ENCODE measurements at places on chromosomes 1 and 21.

DNA sequence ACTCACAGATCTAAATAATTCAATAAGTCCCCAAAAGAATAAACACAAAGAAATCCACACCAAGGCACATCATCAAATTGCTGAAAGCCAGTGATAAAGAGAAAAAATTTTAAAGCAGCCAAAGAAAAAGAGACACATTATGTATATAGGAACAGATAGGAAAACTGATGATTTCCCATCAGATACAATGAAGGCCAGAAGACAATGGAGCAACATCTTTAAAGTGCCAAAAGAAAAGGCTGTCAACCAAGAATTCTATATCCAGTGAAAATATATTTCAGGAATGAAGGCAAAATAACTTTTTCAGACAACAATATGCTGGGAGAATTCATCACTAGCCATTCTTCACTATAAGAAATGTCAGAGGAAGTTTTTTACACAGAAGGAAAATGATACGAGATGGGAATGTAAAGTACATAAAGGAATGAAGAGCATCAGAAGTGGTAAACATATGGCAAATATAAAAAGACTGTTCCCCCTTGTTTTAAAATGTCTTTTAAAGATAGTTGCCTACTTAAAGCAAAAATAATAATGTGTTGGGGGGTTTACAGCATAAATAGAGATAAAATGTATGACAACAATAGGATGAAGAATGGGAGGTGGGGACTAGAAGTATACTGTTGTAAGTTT lies 9.4 kb upstream of the MYOG start:
- DNase-seq = no peak

GRCh38 chr1:179881642-179882252 lies 338 bp upstream of the TOR1AIP1 start:
- no peak for DNase-seq

GRCh38 chr1:11352816-11353799 lies 80.1 kb downstream of the UBIAD1 start:
- DNase-seq = no peak

GRCh38 chr1:161973924-161974845 lies 49.5 kb downstream of the OLFML2B start:
- DNase-seq = no peak

DNA sequence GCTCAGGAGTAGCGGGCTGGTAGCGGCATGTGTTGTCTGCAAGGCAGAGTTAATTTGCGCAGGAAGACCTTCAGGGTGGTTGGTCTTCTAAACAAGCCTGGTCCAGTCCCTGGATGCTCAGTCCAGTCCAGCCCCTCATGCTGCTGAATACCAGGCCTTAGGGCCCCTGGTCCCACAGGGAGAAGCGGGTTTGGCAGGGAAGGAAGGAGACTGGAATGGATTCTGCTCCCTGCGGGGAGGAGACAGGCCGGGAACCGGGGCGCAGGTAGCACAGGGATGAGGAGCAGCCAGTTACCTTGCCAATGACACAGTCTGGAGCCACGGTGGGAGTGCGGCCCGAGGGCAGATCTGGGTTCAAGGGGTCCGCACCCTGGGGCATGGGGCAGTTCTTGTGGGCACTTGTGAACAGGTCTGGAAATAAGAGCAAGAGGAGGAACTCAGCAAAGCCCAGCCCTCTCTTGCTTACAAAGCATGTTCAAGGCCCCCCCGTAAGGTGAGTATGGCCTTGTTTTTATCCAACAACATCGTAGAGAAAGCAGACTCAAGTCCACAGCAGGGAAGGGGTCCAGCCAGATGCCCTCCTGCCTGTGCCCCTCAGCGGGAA lies 10.1 kb downstream of the FAM131C start:
- DNase-seq = no peak

GRCh38 chr1:87061742-87062156 lies 147.3 kb downstream of the HS2ST1 start:
- DNase-seq = no peak

- no peak for DNase-seq
Observed at GRCh38 chr1:39145331-39145965, 59.0 kb upstream of the MACF1 start.

DNA sequence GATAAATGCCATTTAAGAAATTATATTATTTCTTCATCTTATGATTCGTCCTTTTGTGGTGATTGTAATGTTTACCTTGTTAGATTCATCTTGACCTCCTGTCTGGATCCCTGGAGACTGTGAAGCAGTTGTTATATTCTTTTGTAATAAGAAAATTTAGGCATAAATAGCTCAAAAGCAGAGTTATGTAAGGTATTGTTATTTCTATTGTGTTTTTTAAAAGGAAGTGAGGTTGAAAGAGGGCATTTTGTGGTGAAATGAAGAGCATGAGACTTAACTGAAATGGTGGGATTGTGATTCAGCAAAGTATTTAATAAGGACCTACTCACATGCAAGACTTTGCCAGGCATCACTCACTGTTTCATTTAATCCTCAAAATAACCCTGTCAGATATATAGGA lies 104.0 kb downstream of the PDE4B start:
- no peak for DNase-seq

DNA sequence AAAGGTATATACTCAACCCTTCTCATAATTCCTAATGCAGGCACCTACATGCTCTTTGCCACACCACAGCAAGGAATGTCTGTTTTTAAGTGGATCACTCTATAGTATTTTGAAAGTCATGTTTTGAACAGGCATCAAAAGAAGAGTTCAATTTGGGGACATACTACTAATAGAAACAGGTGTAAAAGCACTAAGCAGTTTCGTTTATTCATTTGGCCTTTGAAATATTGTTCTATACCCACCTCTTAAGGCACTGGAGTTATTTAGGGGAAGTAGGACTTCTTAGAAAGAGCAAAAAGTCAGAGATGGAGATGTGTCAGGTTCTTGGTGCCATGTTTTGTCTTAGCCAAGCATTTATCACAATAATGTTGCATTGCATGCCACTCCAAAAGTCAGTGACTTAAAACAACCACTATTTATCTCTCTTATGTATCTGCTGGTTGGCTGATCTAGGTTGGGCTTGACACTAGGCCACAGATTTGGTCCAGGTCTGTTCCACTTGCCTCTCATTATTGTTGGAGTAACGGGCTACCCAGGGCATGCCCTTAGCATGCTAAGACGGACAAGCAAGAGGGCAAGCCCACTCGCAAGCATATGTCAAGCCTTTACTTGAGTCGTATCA lies 107.5 kb downstream of the RGL1 start:
- peak; percentile 77 for DNase-seq

DNA sequence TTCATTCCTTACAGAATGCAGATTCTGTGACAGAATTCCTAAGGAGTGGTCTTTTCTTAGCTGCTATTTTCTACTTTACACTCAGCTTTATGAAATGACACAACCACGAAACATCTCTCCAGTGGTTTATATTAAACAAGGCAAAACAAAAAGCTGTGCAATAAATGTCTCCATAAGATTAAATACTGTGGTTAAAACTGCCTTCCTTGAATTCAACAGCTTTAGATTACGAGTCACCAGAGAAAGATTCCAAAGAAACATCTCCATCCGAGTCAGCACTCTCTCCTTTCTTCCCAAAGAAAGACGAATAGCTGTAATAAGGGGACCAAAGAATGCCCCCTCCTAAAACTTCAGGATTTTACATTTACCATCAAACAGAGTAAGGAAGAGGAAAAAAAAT lies 4.6 kb upstream of the C1orf87 start:
- no peak for DNase-seq

DNA sequence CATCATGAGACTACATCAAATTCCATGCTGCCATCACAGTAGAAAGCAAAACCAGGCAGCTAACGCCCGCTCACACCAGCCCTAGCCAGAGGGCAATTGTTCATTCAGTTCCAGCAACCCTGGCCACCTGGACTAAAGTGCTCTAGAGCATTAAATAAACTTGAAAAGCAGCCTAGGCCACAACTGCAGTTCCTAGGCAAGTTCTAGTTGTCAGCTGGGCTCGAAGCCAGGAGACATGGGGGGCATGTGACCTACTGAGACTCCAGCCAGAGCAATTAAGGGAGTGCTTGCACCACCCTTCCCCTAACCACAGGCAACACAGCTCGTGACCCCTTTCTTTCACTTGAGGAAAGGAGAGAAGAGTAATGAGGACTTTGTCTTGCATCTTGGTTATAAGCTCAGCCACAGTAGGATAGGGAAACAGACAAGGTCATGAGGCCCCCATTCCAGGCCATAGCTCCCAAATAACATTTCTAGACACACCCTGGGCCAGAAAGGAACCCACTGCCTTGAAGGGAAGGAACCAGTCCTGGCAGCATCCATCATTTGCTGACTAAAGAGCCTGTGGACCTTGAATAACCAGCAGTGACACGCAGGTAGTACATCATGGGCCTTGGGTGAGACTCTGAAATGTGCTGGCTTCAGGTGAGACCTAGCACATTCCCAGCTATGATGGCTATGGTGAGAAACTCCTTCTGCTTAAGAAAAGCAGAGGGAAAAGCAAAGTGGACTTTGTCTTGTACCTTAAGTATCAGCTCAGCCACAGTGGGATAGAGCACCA lies 77.0 kb downstream of the ZZZ3 start:
- DNase-seq = no peak

- no peak for DNase-seq
Observed at GRCh38 chr1:45478121-45478814, 12.7 kb downstream of the TESK2 start.

GRCh38 chr1:172390683-172391551 lies 29.6 kb upstream of the C1orf105 start:
- DNase-seq = peak; percentile 81

- DNase-seq = no peak
Observed at GRCh38 chr1:238331557-238331956, 440.8 kb upstream of the ZP4 start.

DNA sequence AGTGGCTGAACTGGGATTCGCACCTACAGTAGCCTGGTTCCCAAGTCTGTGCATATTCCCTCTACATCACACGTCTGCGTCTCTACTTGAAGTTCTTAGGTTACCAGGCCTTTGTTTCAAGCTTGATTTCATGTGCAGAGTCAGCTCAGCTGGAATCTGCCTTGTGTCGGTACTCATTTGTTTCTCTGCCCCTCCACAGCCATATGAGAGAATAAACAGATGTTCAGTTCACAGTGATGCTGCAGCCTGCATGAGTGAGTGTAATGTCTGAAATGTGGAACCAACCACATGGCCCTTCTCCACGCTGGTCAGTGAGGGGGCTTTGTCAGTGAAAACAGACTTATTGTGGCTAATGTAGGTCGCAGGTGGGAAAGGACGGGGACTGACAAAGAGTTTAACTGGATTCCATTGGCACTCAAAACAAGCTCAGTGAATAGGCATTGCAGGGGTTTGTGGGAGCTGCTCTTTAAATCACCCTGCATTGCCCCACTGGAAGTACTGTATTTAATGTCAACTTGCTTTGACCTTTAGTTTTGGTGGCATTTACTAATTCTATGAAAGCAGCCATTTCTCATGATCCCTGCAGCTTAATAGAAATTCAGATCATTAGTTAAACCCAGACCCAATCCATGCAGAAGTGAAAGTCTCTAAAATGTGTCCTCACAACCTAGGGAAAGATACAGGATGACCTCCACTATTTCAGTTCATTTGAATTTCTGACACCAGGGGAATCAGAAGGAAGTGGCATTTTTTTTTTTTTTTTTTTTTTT lies 136.4 kb upstream of the FAM78B start:
- DNase-seq = no peak

GRCh38 chr1:234683861-234684632 lies 74.1 kb upstream of the IRF2BP2 start:
- no peak for DNase-seq

GRCh38 chr1:147264158-147264768 lies 21.8 kb downstream of the CHD1L start:
- no peak for DNase-seq

GRCh38 chr1:240149484-240150094 lies 57.9 kb downstream of the FMN2 start:
- no peak for DNase-seq

GRCh38 chr1:36008546-36009197 lies 75.2 kb upstream of the TEKT2 start:
- no peak for DNase-seq

- no peak for DNase-seq
Observed at GRCh38 chr1:77030401-77031105, 163.3 kb downstream of the ST6GALNAC5 start.

DNA sequence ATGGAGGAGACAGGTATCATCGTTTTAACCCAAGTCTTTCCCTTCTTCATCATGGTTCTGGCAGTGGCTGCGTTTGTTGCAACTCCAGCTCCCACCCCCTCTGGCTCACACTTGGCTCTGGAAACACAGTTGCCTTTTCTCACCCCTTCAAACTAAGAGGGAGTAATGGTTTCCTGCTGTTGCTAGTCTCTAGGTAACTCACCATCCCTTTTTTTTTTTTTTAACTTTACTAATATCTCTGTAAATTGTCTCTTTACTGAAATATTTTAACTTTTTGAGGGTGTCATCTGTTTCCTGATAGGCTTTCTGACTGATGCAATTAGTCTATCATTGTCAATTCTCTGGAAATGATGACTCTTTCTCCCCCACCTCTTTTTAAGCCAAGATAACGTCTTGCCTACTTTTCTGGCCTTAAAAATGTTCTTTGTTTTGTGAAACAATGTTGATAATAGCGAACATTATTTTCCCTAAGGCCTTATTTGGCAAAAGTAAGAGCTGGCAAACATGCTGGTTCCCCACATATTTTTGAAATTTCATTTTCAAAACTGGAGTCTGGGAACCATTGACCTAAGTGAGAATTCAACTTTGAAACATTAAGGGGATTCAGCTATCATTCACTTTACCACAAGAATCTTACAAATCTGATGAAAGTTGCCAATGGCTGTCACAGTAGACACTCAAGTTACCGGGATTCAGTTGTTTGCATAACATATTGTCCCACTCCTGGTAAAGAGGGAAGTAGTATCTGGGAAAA lies 85.3 kb downstream of the LEPR start:
- DNase-seq = no peak

DNA sequence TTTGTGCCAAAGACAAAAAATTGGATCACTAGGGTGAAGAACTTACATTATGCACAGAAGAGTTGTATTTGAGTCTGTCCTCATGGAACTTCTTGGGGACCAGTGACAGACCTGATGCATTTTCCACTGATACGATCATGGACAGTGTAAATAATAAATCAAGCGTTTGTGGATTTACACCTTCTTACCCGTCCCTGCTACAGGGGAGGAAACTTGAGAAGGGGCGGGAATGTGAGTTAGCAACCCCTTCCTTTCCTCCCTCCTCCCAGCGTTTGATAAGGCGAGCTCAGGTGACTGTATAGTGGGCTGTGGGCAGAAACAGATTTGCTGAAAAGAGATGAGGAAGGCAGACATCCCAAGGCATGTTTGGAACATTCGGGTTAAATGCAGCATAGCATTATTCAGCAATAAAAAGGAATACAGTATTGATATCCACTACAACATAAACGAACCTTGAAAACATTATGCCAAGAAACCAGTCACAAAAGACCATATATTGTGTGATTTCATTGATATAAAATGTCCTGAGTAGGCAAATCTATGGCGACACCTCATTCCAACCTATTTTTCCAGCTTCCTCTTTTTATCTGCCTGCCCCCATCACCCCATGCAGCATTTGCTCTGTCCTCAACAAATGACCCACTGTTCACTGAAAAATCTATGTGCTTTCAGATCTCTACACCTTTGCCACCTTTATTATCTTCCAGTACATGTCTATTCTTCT lies 128.7 kb downstream of the ZZZ3 start:
- DNase-seq = no peak

- no peak for DNase-seq
Observed at GRCh38 chr1:74681001-74681400, 7.4 kb upstream of the ERICH3 start.

GRCh38 chr1:17207540-17207939 lies 2.6 kb downstream of the PADI1 start:
- DNase-seq = no peak

GRCh38 chr21:44795342-44795741 lies 6.3 kb downstream of the UBE2G2 start:
- no peak for DNase-seq

Data from GM12864 (cell line).